Stimulated activated CD4-positive, alpha-beta T cell treated with anti-CD3 and anti-CD28 coated beads, Interleukin-15, amount 100 ng/mL, for 48 hours (primary cell): ENCODE measurements at places on chromosomes 7 and 10.

DNA sequence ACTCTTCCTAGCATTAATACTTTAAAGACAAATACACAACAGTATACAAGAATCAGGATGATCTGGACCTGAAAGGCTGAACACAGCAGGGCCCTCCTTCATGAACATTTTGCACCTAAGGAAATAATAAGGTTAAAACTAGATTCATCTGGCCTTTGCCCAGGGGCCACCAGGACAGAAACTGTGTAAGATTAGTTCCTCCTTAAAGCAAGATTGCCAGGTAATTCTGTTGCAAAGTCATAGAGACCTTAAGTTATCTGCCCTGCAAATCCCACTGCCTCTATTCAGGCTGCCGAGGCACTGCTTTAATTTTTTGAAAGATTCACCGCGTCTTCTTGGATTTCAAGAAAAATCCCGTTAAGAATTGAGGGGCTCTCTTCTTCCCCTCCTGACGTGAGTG, 1.6 kb upstream of the KIAA1217 start:
- no peak for DNase-seq

- DNase-seq, result no peak
Observed at GRCh38 chr10:68697106-68697505, 23.9 kb upstream of the CCAR1 start.

DNA sequence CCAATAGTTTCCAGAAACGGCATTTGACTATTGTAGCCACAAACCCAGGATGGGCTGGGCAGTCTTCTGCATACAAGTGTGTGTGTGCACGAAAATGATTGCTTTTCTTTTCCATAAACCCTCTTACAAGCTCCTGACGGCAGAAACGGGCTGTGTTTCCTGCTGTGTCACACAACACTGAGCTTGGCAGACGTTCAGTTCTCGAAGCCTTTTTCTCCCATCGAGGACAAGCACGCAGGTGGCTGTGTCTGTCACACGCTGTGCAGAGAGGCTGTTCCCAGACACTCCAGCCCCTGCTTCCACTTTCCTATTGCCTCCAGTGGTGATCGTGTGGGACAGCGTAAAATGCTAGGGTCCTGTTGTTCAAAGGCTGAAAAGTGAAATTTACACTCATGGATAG, 32.1 kb downstream of the RBAK start:
- DNase-seq, result no peak

DNA sequence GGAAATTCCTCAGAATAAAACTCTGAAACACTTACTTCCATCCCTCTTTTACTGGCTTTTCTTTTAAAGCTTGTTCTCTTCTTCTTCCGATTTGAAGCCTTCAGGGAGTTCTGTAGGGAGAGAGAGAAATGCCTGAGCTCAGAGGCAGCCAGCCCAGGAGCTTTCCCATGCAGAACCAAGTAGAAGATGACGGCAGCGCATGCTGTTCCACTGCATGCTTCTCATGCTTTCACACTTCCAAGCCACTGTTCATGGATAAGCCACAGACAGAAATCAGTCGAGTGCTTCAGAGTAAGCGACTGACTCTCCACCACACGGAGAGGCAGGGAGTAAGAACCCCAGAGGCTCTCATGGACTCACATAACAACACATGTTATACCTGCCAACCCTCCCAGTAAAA, 237.3 kb downstream of the DGKI start:
- no peak for DNase-seq

DNA sequence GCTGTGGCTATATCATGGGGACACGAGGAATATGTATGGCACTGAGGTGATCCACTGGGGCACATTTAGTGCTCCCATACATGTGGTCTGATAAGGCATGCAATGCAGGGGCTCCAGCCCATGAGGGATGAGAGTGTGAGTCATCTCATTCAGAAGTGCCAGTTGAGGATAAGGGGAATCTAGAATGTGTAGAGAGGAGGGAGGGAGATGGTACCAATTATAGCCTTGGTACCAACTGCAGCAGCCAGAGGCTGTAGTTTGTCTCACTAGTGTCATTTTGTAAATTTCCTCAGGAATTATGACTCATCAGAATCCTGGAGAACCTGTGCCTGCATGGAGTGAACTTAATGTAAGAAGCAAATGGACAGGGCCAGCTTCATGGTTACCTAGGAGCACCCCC, 46.2 kb downstream of the LAMB4 start:
- DNase-seq, result no peak

DNA sequence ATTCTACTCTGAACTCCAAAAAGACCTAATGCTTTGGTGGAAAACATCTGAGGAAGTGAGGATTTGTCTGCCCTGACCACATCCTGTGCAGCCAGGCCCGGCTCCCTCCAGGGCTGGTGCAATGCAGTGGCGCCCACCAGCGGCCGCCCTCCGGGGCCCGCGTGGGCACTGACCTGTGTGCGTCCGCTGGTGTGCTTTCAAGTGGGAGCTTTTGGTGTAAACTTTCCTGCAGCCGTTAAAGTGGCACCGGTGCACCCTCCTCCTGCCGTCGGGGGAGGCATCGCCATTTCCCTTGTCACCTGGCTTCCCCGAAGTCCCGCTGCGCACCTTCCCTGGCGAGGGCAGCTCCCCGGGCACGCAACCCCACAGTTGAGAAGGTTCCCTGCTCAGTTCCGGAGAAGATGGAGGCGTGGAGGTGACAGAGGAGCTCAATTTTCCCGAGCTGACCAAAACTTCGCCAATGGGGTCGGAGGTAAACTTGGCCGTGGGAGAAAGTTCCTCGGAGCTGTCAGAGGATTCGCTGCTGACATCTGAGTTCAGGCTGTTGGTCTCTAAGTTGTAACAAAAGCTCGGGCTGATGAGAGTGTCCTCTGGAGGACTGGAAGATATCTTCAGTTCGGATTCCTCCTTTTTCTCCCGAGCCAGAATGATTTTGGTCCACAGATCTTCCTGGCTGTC, 3.4 kb downstream of the KLF6 start:
- DNase-seq, result no peak

- no peak for DNase-seq
Observed at GRCh38 chr7:70674571-70675010, 457.4 kb upstream of the GALNT17 start.

DNA sequence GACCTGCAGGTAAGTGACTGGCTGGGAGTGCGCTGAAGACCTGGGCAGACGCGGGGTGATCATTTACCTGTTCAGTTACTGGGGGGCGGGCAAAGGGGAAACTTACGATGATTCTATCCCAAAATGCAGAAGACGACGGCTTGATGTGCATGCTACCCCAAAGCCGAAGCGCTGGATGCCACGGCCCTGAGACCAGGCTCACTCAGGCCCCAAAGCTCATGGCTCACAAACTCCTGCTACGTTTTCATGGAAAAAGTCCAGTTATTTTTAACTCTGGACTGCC, 200.6 kb downstream of the DIP2C start:
- DNase-seq, result no peak

GRCh38 chr7:112266595-112267270, 60.2 kb downstream of the ZNF277 start:
- DNase-seq, result no peak

DNA sequence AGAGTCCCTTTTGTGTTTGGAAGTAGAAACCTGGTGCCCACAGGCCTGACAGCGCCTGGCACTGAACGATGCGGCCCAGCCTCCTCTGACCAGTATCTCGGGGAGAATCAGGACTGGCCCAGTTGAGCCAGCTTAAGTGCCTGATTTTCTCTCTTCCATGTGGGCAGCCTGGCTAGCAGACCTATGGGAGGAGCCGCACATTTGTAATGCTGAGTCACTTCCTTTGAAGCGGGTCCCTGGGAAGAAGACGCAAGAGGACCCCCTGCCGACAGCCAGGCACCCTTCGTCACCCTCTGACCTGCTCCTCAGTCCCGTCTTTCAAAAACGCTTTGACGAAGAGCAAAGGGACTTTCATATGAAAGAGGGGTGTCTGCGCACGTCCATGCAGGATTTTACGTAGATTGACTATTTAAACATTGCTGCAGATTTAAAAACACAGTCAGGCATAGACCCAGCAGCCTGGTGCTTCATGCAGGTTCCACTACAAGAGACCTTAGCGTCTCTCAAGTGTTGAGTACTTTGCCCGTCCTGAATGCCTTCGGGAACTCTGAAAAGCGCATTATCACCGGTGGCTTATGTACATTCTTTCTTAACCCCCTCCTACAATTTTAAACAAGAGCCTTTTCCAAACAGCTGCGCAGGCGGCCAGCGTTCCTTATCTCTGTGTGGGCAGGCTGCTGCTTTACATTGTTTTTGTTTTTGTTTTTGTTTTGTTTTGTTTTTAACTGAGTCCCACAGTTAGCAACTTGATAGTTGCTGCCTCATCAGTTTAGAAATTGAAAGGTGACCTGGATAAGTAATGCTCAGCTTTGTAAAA, 36.5 kb upstream of the AP5Z1 start:
- DNase-seq, result no peak

GRCh38 chr10:60574388-60574787, 184.7 kb upstream of the ANK3 start:
- DNase-seq, result no peak

- no peak for DNase-seq
Observed at GRCh38 chr10:125000366-125001312, 58.7 kb downstream of the ZRANB1 start.

GRCh38 chr10:93074597-93075368, 1.1 kb downstream of the CYP26A1 start:
- no peak for DNase-seq

DNA sequence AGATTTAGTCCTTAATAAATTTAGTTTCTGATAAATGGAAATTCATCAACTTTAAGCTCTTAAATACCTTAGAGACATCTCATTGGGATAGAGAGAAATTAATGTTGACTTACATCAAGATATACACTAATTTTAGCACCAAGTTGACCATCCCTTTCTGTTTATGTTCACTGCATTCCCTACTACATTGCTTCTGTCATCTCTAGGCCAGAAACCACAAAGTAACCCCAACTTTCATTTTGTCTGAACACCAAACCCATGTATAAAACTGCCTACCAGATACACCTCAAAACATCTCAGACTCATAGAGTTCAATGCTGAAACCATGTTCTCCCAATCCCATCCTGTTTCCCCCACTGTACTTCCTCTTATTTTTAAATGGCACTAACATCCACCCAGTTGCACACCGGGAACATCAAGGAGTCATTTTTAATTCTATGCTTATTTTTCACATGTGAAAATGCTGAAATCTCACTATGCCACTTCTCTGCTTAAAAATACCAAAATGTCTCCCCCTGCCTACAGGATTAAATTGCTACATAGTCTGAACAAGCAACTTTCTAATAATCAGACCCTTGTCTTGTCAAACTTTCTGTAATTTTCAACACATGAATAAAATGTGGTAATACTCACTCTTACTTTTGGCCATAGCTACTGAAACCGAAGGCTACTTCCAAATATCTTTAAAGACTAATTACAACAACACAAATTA, 201.6 kb downstream of the SEMA3D start:
- DNase-seq, result no peak

- DNase-seq, result no peak
Observed at GRCh38 chr7:51019891-51020870, 237.5 kb upstream of the GRB10 start.

DNA sequence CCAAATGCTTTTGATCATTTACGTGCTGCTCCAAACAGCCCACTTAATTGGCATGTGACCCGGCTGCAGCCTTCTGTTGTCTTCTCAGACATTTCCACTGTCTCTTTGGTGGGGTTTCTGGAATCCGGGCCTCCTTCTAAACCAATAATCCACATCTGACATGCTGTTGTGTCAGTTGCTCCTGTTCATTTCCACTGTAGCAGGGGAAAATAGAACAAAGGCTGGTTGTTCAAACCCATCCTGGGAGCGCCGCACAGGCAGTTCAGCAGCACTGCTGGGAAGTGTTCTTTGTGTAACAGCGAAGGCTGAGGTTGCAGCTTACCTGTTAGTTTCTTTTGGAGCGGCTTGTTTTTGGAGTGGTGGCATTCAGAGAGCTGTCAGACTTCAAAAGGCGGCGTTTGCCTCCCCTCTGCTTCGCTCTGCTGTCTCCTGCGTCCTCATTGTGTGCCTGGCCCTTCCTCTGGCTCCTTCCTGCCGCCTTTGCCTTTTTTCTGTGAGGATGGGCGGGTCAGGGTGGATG, 149.4 kb downstream of the SNX10 start:
- DNase-seq, result no peak

DNA sequence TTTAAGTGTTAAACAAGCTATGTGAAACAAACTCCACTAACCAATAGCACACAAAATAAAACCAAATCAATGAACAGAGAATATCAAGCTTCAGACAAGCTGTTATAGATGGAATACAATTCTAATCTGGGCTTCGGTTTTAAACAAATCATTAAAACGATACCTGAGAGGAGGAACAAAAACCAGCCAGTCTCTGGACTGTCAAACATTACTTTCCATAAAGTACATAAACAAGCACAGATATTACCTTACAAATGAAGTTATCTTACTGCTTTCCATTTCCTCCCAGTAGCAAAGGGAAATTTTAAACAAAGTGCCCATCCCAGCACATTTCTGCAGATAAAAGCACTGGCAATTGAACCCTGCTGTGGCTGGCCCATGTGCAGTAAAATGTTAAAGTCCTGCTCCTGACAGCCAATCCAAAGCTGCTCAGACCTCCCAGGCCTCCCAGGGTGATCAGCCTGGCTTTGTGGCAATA, 128.0 kb downstream of the NRCAM start:
- no peak for DNase-seq

DNA sequence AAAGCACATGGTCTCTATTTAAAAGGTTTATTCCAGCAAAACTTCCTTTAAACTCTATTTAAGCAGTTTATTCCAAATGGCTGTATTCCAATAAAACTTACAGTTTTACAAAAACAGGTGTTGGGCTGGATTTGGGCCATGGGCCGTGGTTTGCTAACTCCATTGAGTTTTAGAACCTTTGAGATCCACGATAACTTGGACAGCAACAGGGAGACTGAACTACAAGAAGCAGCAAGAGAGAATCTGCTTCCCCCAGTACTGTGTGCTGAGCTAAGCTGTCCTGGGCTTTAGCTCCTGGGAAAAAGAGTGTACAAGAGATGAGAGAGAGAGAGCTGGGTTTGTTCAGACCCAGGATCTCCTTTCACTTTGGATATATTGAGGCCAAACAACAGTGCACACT, 204.0 kb upstream of the CELF2 start:
- no peak for DNase-seq

DNA sequence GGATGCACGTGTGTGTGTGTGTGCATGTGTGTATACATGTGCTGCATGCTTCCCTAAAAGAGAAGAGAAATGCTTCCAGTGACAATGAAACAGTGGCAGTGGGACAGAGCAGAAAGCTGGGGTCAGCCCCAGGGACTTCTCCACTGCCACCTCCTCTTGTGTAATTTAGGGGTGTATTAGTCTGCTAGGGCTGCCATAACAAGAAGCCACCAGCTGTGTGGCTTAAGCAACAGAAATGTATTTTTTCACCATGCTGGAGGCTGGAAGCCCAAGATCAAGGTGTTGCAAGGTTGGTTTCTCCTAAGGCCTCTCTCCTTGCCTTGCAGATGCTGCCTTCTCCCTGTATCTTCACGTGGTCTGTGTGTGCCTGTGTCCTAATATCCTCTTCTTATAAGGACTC, 190.5 kb downstream of the CXCL12 start:
- DNase-seq, result no peak

GRCh38 chr7:149469806-149470205, 8.9 kb upstream of the ZNF777 start:
- no peak for DNase-seq

- no peak for DNase-seq
Observed at GRCh38 chr10:4533621-4534020, 292.4 kb upstream of the AKR1E2 start.

GRCh38 chr7:100706672-100707311, 871 bp downstream of the POP7 start:
- no peak for DNase-seq
